ENCODE measurements at places on chromosomes 2 and 18.

DNA sequence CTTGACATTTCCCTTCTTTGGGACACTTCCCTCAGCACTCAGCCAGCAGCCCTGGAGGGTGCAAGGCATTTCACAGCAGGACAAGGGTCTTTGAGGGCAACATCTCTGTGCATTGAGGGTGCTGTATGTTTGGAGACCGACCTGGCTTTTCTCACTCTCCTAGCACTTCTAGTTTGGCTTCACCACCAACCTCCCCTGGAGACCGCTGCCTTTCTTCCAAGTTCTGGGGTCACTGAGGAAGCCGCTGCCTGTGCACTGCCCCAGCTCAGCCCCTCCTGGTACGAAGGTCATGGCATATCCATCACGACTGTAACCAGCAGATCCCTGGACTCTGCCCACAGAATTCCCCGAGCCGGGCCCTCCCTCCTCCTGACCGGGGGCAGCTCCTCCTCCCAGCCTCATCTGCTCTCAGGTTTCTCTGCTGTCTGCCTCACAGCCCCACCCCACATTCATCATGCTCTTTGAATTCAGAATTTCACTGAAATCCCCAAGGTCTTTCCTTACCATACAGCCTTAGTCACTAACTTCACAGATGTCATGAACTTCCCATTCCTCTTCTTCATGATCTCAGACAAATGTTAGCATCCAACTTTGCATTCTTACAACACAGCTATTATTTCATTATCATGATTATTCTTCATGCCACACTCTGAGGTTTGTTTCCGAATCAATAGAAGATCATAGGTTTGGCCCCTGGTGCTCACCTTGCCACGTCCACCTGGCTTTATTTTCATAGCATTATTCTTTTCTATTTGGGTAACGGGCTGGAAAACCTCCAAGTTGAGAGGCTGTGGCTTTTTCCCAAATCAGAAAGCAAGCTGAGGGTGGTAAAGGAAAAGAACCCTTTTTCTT is 113.0 kb upstream of the COPS8 start:
- DNase-seq = no peak

- DNase-seq = no peak
Observed at GRCh38 chr2:52904355-52904891, 863.2 kb upstream of the CHAC2 start.

GRCh38 chr2:96895746-96896651 is 26.1 kb upstream of the SEMA4C start:
- no peak for DNase-seq

DNA sequence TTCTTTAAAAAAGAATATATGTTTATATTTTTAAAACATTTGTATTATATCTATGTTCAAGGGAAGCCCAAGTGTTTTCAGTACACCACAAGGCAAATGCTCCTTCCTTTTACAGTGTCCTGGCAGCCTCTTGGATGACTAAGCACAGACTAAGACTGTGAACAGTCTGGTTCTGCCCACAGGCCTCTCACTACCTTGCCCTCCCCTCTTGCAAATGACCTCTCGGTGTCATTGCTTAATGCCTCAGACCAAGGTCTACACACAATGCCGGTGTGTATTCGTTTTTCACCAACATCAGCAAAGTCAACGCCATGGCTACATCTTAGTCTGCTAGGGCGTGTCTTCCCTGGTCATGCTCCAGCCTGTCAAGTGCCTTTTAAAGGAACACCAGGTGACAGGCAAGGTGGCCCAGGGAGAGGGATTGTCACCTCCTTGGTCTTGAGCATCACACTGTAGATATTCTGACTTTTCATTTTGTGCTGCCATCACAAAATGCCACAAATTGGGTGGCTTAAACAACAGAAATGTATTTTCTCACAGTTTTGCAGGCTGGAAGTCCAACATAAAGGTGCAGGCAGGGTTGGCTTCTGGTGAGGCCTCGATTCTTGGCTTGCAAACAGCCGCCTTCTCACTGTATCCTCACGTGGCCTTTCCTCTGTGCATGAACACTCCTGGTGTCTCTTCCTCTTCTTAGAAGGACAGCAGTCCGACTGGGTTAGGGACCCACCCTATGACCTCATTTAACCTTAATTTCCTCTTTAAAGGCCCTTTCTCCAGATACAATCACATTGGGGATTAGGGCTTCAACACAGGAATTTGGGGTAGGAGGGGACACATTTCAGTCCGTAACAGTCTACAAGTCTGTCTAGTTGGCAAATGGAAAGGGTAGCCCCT is 266.5 kb downstream of the KLHL29 start:
- no peak for DNase-seq

DNA sequence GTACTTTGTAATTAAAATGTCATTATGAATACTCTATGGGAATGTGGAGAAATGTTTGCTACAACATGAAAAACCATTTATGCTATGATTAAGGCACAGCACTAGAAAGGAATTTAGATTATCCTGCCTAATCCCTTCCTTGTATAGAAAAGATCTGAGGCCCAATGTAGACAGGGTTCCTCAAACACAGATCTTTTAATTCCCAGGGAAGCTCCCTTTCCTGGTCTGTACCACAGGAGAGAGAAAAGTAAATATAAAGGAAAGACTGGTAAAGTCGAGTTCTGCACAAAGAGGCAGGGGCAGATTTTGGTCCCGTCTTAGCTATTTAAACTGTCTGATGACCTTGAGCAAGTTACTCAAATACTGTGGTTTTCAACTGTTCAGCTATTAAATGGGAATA is 84.7 kb downstream of the ICA1L start:
- DNase-seq = no peak

DNA sequence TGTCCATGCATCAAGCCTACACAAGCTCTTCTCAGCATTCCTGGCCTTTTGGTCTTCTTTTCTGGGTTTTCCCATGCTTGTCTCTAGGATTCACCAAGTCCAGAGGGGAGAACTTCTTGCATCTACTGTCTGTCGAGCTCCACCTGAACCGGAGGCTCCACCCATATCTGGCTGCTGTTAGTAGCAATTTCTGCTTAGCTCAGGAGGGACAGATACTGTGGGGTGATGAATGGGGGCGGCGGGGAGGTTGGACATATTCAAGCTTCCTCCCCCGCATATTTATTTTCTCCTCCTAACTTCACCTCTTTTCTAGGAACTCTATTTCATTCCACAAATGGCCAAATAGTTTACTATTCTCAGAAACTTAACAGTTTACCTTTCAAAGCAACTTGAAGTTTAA is 163.5 kb downstream of the PTH2R start:
- no peak for DNase-seq

DNA sequence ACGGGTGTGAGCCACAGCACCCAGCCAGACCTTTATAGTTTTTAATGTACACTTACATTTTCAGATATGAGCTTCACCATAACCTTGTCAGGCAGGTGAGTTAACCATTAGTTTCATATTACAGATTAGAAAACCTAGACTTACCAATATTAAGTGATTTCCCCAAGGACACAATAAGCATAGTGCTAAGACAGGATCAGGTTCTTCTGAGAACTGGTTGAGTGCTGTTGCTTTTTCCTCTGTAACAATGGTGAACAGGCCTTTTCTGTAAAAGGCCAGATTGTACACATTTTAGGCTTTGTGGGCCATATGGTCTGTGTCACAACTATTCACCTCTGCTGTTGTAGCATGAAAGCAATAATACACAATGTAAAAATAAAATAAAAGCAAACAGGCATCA is 332.0 kb downstream of the PIK3C3 start:
- DNase-seq = no peak

GRCh38 chr2:44833171-44834069 is 108.1 kb upstream of the SIX3 start:
- DNase-seq = no peak

DNA sequence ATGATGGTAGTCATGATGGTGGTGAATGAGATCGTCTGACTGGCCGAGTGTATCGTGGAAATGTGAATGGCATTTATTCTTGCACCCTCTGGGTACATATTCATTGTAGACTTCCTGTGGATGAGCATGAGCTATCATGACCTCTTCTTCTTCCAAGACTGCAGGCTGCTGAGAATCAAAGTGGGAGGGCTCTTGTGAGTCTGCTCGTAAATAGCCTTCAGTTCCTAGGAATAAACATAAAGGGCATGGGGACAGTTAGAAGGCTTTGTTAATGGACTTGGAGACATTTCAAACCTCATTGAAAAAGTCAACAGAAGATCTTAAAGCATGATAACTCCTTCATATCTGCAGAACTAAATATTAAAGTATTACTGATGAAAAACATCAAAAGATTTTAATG is 14.9 kb downstream of the SLC39A6 start:
- DNase-seq = no peak

- no peak for DNase-seq
Observed at GRCh38 chr18:30175061-30175574, 867.4 kb downstream of the DSC3 start.

GRCh38 chr2:60510713-60511112 is 42.7 kb downstream of the BCL11A start:
- DNase-seq = no peak

GRCh38 chr18:72114801-72115594 is 429.1 kb downstream of the CBLN2 start:
- DNase-seq = no peak

GRCh38 chr2:186695081-186695756 is 1.4 kb downstream of the FAM171B start:
- DNase-seq = peak; percentile 61

DNA sequence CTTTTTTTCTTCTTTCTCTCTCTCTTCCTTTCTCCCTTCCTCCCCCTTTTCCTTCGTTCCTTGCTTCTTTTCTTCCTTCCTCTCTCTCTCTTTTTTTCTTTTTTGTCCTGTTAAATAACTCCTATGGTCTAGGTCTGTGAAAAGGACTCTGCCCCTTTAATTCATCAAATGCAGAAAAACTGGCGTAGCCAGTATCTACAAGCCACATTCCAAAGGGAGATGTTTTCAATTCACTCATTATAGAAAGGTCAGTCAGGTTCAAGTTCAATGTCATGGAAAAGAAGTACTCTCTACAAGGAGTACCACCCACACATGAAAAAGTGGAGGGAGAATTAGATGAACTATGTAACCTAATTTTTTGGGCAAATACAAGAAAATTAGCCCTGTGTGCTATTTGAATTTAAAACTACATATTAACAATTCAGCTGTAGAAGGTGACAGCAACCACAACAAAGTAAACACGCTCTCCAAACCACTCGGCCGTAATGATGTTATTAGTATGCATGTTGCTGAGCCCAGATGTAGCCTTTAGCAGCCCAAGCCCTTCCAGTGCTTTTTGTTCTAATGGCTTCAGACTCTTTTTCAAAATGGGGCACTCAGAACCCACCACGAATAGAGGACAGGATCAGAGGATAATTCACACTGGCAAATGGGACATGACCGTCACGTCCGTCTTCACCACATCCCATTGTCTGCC is 735.4 kb upstream of the FANCL start:
- no peak for DNase-seq

DNA sequence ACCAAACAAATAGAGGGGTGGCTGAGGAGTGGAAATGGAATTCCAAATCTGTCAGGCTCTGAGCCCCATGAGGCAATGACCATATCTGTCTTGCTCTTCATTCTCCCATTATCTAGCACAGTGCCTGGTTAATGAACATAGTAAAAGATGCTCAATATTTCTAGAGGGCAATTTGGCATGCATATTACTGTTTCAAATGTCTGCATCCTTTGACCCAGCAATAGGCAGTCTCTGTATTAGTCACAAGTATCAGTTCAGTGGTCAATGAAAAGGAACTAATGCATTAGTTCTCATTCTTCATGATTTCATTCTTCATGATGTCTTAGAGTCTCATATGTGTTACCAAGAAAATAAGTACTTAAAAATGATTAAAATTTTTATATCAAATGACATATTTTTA is 28.4 kb upstream of the MALL start:
- DNase-seq = no peak

GRCh38 chr2:198191651-198192050 is 387.3 kb downstream of the PLCL1 start:
- no peak for DNase-seq

- no peak for DNase-seq
Observed at GRCh38 chr2:120490091-120490798, 144.3 kb downstream of the INHBB start.

- DNase-seq = no peak
Observed at GRCh38 chr18:78629426-78629825, 350.2 kb upstream of the SALL3 start.

DNA sequence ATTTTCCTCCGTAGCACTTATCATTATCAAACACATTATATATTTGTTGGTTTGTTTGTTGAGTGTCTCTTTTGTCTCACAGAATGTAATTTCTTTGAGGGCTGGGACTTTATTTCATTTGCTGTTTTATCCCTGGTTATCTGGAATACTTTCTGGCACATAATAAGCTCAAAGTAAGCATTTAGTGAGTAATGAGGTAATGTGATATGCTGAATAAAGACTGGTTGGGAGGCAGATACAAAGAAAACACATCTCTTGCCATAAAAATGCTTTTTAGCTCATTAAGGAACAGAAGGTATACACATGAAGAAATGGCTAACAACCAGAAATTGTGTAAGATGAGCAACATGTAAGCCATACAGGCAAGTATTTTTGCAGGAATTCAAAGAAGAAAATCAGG is 1411.8 kb downstream of the LRP1B start:
- no peak for DNase-seq

Data from hippocampal formation (tissue), 2 donors.